Femur (tissue), 1 donor: ENCODE measurements at places on chromosomes 1 and 21.

GRCh38 chr1:75233302-75233929 lies 99.2 kb downstream of the LHX8 start:
- no peak for DNase-seq

GRCh38 chr1:109892561-109893368 lies 17.9 kb upstream of the CSF1 start:
- no peak for DNase-seq

DNA sequence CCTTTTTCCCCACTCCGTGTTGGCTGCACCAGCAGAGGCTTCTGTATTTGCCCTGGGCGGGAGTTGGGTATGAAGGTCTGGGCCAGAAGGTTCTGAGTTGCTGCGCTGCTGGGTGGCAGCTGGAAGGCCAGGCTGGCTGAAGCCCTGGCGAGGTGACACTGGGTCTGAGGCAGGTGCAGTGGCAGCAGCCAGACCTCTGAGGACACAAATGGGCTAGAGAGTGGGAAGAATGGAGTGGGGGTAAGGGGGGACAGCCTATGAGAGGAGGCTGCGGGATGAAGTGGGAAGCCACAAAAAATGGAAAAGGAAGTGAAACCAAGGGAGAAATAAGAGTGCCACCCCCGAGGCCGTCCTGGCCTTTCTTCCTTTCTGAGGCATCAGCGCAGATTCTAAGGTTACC lies 53.2 kb downstream of the STX6 start:
- no peak for DNase-seq

- no peak for DNase-seq
Measured at GRCh38 chr1:46749404-46749803, 30.5 kb upstream of the EFCAB14 start.

DNA sequence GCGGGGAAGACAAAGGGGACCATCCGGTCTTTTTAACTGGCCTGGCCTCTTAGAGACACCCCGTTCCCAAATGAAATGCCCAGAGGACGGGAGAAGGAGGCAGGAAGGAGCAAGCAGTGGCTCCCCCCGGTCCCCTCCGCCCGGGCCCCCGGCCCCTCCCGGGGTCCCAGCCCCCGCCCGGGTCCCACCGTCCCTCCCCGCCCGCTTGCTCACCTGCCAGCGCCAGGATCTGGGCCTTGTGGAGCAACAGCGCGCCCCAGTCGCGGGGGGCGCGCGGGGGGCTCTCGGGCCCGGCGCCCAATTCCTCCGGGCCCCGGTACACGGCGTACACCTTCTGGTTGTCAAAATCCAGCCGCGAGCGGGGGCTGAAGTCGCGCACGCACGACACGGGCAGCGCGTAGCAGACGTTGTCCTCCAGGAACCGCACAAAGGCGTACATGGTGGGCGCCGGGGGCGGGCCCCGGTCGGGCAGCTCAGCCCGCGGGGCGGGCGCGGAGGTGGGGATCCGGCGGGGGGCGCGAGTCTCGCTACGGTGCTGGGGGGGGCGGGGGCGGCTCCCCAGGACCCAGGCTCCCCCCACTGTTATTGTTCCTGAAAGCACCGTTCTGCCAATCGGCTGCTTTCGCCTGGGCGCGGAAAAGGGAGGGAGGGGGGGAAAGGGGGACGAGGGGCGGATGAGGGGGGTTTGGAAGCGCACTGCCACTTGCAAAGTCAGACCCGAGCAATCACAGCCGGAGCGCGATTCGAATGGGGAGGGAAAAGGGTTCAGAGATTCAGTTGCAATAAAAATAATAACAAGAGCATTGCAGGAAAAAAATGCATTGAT lies at the start of gene BEND5:
Gene BEND5, minus strand, starts transcription at position 499 of the 826 bp plus-strand sequence. Its CDS starts 60 bp downstream, at position 439.
- DNase-seq, result peak; percentile 91

DNA sequence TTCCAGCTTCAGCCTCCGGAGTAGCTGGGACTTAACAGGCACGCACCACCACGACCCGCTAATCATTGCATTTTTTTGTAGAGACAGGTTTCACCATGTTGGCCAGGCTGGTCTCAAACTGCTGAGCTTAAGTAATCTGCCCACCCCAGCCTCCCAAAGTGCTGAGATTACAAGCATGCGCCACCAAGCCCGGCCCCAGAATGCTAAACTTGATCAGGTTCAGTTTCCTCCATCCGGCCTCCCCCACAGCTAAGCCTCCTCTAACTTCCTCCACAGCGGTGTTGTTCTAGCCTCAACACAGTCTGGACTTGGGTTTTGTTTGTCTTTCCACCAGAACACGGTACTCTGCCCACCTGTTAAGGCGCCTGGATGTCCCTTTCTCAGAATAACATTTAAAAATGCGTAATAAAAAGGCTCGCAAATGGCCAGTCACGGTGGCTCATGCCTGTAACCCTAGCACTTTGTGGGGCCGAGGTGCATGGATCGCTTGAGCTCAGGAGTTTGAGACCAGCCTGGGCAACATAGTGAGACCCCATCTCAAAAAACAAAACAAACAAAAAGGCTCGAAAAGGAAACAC lies 2.4 kb downstream of the PARP1 start:
- DNase-seq, result no peak
